ENCODE measurements at places on chromosomes 7 and 10.

DNA sequence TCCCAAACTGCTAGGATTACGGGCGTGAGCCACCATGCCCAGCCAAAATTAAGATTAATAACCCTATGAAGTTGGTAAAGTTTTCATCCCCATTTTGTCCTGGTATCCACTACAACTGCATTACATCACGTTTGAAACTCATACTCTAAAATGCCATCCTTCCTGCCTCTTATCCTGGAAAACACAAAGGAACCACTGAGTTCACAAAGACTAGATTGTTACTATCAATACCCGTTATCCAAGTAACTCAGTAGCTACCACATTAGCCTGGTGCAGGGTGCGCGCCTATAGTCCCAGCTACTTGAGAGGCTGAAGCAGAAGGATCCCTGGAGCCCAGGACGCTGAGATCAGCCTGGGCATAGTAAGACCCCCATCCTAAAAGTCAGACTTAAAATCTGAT, 63.5 kb upstream of the ANAPC16 start:
- DNase-seq = no peak

GRCh38 chr7:111960984-111961383, 245.2 kb downstream of the DOCK4 start:
- DNase-seq = no peak

- no peak for DNase-seq
Observed at GRCh38 chr7:145269418-145270161, 433.7 kb upstream of the TPK1 start.

DNA sequence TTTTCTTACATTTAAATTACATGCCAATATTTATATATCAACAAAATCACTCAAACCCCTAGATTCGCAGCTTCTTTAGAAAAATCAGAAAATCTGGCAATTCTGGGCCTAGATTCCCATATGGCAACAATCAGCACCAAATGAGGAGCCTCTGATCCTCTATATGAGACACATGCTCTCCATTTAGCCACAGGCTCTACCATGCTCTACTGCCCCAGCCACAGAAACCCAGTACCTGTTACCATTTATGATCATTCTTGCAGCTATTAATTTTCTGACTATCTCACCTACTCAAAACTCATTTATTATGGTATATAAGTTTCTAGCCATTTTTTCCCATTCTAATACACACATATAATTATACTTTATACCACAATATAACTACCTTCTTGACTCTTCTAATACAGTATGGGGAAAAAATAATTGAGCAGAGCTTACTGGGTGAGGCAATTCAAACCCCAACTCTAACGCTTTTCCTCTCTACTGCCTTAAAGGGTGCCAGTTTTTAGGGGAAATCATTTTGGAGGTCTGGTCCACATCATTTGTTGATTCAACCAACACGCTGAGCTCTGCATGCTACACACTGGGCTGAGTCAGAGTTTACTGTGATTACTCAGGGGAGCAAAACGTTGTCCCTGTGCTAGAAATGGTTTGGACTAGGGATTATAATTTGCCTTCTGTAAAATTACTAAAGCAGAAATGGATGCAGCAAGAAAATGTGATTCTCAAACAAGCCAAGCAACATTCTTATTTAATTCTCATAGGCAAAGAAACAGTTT, 11.6 kb downstream of the PDLIM1 start:
- DNase-seq = peak; percentile 84

GRCh38 chr7:3879355-3880075, 578.5 kb downstream of the SDK1 start:
- no peak for DNase-seq

DNA sequence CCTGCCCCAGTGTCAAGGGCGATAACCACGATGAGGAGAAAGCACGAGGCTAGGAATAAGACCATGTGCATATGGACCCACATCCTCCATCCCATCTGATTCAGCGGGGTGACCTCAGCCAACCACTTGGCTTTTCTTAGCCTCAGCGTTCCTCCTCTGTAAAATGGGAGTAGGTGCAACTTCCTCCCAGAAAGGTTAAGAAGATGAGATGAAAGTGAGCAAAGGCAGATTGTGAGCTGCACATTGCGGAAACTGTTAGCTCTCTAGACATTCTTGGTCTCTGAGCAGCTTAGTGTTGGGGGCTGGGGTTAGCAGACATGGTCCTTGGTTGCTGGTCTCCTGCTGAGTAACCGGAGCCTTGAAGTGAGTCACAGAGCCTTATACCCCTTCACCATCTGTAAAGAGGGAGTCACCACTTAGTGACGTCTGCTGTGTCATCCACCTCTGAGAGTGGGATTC, 497.3 kb upstream of the GALNT17 start:
- peak; percentile 94 for DNase-seq

GRCh38 chr7:140616328-140616727, 24.3 kb downstream of the DENND2A start:
- DNase-seq = no peak

- no peak for DNase-seq
Observed at GRCh38 chr10:86556933-86557649, 35.5 kb upstream of the WAPL start.

DNA sequence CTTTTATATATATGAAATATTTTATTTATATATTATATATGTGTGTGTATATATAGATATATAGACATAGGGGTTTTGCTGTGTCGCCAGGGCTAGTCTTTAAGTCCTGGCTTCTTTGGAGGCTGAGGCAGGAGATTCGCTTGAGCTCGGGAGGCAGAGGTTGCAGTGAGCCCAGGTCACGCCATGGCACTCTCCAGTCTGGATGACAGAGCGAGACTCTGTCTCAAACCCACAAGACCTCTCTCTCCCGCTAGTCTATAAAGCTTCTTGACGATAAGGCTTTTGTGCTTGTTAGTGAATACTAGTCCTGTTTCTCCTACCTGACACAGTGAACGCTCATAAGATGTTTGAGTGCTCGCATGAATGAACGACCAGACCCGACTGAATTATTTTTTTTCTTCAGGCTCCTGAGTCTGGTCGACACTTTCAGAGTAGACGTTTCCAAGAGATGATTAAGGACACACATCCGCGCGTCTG, 577 bp upstream of the DDX21 start:
- no peak for DNase-seq

- DNase-seq = no peak
Observed at GRCh38 chr7:102284399-102284798, 2.3 kb upstream of the SH2B2 start.

DNA sequence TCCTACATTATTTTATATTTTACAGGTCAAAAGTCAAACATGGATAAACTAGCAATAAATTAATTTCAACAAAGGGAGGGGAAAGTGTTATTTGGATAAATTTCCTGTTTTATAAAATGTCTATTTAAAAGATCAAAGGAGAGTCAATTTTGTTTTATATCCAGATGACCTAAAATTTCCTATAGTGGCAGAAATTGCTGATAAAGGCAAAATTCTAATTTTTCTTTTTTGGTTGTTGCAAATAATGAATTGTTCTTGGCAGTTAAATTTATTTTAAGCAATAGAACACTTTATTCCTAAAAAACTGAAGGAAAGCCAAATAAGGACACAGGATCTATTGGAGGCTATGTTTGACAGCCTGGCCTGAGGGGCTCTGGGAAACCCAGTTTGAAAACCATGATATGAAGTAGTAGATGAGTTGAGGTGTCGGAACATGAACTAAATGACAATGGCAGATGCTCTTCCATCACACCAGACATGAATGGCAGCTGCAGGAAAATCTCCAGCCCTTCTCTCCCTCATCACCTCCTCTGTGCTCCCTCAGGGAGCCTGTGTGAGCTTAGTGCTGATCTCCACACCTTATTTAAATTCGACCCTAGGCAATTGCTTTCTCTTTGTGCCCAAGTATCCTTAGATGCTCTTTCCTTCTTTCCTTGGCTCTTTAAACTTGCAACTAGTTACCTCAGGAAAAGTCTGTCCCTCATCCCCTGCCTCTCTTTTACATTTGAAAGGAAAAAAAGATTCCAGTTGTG, 395.0 kb downstream of the THSD7A start:
- no peak for DNase-seq

DNA sequence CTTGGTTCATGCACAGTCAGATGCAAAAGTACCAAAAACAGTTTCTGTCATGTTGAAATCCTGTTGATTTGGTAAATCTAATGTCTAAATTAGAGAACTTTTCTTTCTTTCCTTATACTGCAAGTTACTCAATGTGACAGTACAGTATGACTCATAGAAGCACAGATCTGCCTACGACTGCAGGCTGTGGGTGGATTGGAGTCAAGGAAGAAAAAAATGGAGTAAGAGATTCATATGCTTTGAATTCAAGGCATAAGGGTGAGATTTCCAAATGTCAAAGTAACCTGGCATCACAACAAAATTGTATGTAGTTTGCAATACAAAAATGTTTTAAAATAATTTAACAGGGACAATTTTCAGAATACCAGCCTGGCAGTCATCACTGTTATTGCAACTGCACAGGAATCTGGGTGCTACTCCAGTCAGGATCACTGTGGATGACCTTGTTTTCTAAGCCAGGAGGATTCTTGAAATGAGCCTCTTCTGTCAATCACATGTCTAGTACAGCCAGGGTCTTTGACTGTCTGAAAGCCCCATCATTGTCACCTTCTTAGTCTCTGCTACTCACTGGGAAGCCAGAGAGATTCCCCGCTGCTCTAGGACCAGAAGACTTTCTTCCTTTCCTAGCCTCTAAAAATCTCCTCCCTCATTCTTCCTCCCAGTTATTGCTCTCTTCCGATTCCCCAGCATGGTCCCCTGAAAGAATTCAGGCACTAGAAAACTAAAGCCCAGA, 83.6 kb downstream of the CD36 start:
- peak; percentile 96 for DNase-seq

GRCh38 chr10:27241010-27241651, 534 bp upstream of the ACBD5 start:
- DNase-seq = peak; percentile 14

GRCh38 chr10:131547129-131547799, 235.7 kb upstream of the TCERG1L start:
- no peak for DNase-seq

DNA sequence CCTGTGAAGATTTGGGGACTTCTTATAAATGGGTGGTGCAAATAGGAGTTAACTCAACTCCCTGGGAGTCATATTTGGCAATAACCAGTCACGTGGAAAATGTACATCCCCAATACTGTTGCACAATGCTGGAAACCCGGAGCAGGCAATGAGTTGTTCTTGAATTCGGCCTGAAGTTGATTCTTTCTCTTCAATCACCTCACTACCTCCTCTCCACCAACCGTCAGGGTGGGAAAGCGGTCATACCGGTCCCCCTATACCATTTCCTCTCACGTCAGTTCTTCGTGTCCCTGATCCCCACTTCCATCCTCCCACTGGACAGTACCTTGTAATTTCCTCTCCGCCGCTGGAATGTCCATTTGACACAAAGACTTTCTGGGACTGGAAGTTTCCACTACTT, 2.8 kb downstream of the GIMAP5 start:
- peak; percentile 16 for DNase-seq

DNA sequence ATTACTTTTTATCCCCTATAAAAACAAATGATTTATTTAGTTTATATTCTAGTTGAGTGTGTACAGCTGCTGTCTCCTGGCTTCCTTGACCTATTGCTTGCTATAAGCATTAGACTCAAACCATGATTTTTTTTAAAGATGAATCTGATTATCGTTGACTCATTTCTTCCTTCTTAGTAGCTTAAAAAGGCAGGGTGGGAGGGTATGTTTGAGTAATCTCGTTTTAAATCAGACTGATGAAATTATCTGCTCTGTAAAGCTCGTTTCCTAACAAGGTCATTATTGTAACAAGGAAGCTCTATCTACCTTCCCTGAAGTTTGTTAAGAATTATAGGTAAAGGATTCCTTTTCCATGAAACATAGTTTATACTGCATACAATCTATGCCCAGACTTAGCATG, 276.3 kb upstream of the KCND2 start:
- DNase-seq = peak; percentile 50

- DNase-seq = peak; percentile 46
Observed at GRCh38 chr7:107690611-107691010, 30.0 kb downstream of the SLC26A4 start.

GRCh38 chr7:74372511-74373111, 81.1 kb upstream of the GTF2IRD1 start:
- DNase-seq = peak; percentile 40

GRCh38 chr10:11876805-11877590, 53.8 kb downstream of the PROSER2 start:
- no peak for DNase-seq

- no peak for DNase-seq
Observed at GRCh38 chr10:43411536-43411935, 2.5 kb upstream of the HNRNPF start.

DNA sequence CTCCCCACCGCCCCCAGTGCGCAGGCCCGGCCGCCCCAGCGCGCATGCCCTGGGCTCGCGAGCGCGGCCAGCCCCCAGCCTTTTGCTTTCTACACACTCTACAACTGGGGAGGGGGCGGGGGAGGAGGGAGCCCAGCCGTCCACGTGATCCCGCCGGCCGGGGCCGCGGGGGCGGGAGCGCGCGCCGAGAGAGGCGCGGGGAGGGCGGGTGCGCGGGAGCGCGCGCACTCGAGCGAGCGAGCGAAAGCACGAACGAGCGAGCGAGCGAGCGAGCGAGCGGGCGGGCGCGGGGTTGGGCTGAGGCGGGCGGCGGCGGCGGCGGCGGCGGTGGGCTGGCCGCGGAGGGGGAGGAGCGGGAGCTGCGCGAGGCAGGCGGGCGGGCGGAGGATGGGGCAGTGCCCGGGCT, at the start of gene AUTS2:
TSS of gene AUTS2 (plus strand) at position 395 of the 406 bp plus-strand sequence. CDS start 1,179 bp downstream, outside the sequence.
- DNase-seq = peak; percentile 75

- no peak for DNase-seq
Observed at GRCh38 chr7:1752111-1752510, 82.0 kb downstream of the ELFN1 start.

DNA sequence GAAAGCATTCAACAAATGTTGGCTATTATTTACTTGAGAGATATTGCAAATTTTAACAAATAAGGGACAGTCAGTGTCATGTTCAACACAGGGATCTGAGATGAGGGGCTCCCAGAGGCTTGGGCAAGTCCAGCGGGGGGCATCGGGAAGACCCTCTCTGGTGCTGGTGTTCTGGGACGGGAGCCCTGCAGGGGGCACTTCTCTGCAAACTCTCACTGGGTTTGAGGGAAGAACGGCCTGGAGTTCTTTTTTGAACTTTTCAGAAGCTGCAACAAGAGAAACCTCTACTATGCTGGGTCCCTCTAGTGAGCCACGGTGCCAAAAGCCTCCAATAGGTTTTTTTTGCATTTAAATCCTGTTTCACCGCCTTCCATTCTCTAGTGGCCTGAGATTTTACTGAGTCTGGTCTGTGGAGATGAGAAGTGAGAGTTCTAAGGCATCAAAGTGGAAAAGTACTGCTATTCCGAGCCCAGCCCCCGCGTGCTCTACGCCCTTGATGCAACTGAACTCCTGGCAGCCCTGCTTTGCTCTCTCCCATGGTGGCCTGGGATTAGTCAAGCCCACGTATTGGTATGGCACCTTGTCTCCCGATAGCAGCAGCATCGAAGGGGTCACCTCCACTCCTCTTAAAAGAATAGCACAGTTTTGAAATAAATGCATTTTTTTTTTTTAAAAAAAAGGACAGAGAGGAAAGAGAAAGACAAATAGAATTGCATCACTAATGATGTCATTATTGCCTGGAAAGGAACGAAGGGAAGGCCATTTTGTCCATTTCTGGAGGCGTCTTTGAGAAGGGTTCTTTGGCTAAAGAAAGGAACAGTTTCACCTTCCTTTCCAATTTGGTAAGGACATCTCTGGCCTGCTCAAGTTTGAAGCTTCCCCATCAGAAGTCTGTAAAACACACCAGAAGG, 43.5 kb downstream of the CLEC2L start:
- DNase-seq = no peak

- DNase-seq = no peak
Observed at GRCh38 chr7:105675934-105676371, 94.7 kb upstream of the EFCAB10 start.

Measured in fibroblast of mammary gland (primary cell).